HepG2 (cell line): ENCODE measurements at places on chromosomes 11 and 22. TPM values are rescaled to one million over a fixed set of nuclear protein-coding genes. Genes with fewer than 3 reads are reported as not detected.

GRCh38 chr11:120579611-120580031 lies 68.1 kb downstream of the GRIK4 start:
- H3K4me1 ChIP-seq = no peaks in the 10 kb centered on the region
- H3K27me3 ChIP-seq = 0 out of 3 replicates have a peak, but pooled peaks cover 5% of the 10 kb centered on the region
- H3K36me3 ChIP-seq = no peaks in the 10 kb centered on the region
- H3K27ac ChIP-seq = no peak overlapping the region
- no peak for DNase-seq
- H3K4me3 ChIP-seq = no peak overlapping the region

Gene DAGLA
- 2.3 and 3.9 TPM in 2 replicates for total RNA-seq

Gene OR11H1
- total RNA-seq = not detected in 2 replicates

GRCh38 chr11:47905358-47906059 lies 57.4 kb upstream of the NUP160 start:
- no peaks in the 10 kb centered on the region for H3K27me3 ChIP-seq
- H3K36me3 ChIP-seq = no peaks in the 10 kb centered on the region
- H3K4me3 ChIP-seq = no peak overlapping the region
- 0 out of 2 replicates have a peak, but pooled peaks cover 5% of the 10 kb centered on the region for H3K4me1 ChIP-seq
- H3K27ac ChIP-seq = no peak overlapping the region
- DNase-seq = no peak

- no peak for DNase-seq
- no peak overlapping the region for H3K4me3 ChIP-seq
Observed at GRCh38 chr11:66609721-66610617, 6.5 kb upstream of the RBM14 start.
